CD4-positive, alpha-beta T cell treated with Interleukin-1 beta for 1 hour (primary cell): ENCODE measurements at places on chromosomes 5 and 9.

DNA sequence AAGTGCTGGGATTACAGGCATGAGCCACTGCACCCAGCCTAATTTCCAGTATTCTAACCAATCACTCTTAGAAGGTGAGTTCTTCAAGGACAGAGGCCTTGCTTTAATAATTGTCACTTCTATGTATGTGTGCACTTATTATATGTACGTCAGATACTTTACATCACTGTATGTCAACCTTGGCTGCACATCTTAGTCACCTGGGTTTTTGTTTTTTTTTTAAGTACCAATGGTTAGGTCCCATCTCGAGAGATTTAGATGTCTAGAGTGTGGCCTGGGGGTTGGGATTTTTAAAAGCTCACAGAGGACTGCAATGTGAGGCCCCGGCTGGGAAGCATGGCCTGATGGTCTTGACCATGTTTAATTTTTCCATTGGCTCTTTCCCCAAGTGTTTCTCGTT lies 9.9 kb upstream of the GM2A start:
- no peak for DNase-seq

DNA sequence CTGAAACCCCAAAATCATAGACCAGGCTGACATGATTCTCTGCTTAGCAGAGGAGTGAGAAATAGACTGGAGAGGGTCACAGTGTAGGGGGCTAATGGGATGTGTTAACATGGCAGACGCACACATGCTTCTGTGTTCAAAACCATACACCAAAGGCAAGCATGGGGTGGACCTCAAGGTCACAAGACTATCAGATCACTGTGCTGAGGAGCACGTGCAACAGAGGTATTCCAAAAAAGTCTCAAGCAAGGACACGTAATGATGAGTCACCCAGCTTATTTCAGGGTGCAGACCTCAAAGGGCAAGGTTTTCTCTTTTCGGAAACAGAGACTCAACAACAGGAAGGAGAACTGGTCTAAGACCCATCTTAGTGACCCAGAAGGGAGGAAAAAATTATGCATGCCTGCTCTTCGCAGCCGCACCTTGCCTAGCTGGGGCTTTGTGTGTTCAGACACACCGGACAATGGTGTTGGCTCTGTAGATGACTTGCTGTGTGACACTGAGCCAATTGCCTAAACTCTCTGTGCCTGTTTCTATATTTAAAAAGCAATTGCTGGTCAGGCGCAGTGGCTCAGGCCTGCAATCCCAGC lies 20.3 kb downstream of the WHRN start:
- DNase-seq, result peak; percentile 43

DNA sequence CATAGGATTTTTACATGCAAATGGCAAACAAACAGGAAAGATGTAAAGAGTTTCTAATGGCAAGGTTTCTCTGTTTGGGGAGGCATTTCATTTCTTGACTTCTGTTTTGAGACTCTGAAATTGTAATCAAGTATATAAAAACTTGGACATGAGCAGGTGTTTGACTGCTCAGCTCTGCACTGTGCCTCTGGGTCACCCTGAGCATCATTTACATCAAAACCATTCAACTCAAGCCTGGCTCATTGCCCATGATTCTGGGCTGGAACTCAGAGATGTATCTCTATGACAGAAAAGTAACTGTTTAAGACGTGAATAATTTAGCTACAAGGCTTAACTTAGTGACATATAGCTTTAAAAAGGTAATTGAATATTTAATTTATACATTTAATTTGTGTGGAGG lies 1402.4 kb upstream of the NUDT12 start:
- DNase-seq, result no peak

- no peak for DNase-seq
Observed at GRCh38 chr5:172723508-172723907, 47.5 kb downstream of the DUSP1 start.

- no peak for DNase-seq
Observed at GRCh38 chr9:113628621-113629020, 165.1 kb downstream of the RGS3 start.

- no peak for DNase-seq
Observed at GRCh38 chr9:32991897-32992594, 9.4 kb downstream of the APTX start.

GRCh38 chr9:131395157-131396098 lies 1.5 kb downstream of the PRRC2B start:
- peak; percentile 79 for DNase-seq

DNA sequence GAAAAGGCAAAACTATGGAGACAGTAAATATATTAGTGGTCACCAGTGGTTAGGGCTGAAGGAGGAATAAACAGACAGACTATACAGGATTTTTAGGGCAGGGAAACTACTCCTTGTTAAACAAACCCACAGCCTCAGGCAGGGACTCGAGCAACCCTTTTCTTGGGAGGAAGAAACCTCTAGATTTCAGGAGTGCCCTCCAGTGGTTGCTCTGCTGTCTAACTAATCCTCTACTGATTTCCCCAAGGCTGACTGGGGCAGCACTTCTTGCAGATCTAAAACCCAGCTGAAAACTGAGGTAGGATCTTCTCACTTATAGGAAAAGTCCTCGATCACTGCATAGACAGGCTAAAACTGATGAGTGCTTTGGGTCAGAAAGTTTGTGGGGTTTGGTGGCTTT lies 176.8 kb downstream of the ISOC1 start:
- DNase-seq, result no peak

DNA sequence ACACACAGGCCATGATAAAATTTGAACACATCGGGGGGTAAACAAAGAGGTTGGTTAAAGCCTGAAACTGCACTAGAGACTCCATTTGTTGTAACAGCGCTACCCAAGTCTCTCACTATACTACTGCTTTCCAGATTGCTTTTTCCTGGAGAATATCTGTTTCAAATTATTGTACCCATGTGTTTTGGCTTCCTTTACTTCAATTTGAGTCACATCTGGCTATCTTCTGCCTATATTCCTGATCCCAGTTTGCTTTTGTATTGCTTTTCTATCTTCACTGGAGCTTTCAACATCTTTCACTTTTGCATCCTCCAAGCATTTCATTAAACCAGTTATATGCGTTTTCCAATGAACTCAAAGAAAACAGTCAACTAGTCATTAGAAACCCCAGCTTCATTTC lies 404.7 kb downstream of the MLLT3 start:
- no peak for DNase-seq

DNA sequence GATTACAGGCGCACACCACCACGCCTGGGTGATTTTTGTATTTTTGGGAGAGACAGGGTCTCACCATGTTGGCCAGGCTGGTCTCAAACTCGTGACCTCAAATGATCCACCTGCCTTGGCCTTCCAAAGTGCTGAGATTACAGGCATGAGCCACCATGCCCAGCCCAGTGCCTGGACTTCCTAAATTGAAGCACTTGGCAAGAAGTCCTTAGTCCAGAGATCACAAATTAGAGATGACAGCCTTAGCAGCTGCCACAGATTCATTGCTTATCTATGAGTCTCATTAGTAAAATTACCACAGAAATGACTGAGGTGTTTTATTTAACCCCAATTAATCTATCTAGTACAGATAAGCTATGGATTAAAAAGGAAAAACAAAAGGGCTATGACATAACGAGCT lies 19.2 kb downstream of the EFCAB9 start:
- DNase-seq, result no peak

GRCh38 chr9:120904978-120905301 lies 21.7 kb downstream of the TRAF1 start:
- DNase-seq, result no peak

DNA sequence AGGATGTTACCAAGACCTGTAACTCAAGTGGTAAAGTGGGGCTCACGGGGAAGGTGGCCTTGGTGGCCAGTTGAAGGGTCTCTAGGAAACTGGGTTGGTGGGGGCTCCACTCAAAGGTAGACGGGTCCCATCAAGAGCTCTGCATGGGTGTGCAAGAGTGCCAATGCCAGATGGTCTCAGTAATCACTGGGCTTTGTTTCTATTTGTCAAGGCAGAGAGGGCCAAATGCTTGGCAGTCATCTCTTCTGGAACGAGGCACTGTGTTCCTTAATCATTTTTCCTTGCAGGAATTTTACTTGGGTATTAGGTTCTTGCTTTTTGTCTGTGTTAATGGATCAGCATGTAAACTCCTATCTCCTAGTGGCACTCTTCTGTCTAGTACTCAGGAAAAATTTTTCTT lies 220.8 kb downstream of the DIRAS2 start:
- no peak for DNase-seq

- DNase-seq, result no peak
Observed at GRCh38 chr5:4831325-4831724, 308.8 kb upstream of the ADAMTS16 start.

- no peak for DNase-seq
Observed at GRCh38 chr9:129656795-129657390, 8.6 kb upstream of the PRRX2 start.

- DNase-seq, result no peak
Observed at GRCh38 chr5:28065656-28066055, 1027.3 kb upstream of the CDH9 start.

- DNase-seq, result peak; percentile 66
Observed at GRCh38 chr5:134465816-134466240, 54.1 kb upstream of the CDKN2AIPNL start.

DNA sequence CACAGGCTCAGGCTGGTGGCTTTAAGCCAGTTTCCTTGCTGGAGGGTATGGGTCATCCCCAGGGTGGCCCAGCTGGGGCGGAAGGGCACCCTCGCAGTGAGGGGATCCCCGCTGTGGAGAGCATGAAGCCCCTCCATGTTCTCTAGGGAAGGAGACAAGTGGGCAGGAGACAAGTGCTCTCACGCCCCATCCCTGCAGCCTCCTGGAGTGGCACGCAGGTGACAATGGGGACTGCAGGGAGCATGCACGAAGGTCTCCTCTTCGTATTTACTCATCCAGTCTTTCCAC lies 83.3 kb downstream of the GTF3C4 start:
- DNase-seq, result no peak

GRCh38 chr5:149537374-149537975 lies 13.8 kb downstream of the CSNK1A1 start:
- DNase-seq, result no peak

DNA sequence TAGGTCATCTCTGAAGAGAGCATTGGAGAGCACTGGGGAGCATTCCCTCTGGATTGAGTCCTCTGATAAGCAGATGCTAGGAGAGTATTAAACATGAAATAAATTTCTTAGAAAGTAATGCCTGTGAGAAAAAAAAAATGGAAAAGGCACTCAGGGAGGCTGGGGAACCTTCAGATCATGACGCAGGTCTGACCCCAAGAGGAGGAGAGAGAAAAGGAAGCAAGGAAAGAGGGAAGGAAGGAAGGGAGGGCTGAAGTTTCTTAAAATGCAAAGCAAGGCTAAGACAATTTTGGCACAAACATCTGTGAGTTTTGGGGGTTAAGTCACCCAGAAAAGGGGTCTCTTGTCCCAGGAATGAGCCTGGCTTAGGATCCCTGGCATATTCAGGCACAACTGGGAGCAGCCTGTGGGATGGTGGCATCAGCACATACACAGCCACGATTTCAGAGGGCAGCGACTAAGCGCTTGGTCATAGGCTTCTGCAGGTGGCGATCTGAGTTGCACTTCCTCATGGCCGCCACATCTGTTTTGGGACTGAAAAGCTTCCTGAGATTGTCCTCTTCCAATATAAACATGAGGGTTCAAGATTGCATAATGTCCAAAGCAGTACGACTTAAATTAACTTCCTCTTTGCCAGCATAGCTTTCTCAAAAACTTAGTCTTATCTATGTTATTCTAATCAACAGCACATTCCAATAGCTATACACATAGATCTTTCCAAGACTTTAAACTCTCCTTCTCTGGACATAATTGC lies 692.7 kb downstream of the DNAH5 start:
- DNase-seq, result no peak

- DNase-seq, result peak; percentile 64
Observed at GRCh38 chr5:54944364-54944763, 41.0 kb downstream of the ESM1 start.

GRCh38 chr9:12993466-12993865 lies 218.6 kb downstream of the LURAP1L start:
- no peak for DNase-seq

DNA sequence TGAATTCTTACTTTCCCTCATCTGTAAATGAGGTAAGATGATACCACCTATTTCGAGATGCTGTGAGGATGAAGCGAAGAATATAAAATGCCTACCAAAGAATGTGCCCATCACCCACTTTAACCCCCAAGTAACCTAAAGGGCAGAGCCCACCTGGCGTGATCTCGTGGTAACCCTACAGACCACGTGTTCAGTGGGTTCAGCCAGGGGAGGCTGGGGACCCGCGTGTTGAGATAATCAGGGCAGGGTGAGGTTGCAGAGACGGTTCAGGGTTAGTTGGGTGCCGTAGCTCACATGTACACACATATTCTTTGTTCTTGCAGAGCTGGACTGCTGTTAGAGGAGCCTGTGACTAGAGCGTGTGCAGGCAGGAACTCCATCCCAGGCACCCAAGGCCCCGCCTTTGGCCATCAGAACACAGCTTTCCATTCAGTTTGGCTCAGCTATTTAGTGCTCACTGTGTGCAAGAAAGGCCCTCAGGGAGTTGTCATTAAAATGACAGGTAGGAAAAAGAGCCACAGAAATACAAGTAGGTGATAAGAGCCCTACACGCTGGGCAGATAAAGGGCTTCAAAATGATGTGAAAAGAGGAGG lies 56.5 kb upstream of the HAND1 start:
- DNase-seq, result no peak

DNA sequence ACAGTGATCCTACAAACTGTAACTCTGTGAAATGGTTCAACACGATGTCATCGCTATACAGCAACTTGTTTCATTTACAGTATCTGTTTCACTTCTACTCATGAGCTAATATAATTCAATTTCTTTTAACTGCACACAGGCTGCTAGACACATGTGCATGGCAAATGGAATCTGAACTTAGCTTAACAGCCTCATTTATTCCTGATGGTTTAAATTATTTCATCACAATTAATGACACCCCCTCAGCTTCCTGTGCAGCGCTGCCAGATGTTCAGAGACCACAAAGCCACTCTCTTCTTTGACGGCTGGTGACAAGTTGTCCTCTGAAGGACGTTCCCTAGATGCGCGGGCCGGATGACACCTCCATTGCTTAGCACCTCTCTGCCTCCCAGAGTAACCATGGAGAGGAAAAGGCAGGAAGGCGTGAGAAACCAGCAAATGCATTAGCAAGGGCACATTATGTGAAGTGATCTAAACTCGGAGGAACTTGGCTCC lies 191.1 kb downstream of the BNC2 start:
- DNase-seq, result no peak

GRCh38 chr5:173333925-173334661 lies 5.9 kb upstream of the STC2 start:
- no peak for DNase-seq

DNA sequence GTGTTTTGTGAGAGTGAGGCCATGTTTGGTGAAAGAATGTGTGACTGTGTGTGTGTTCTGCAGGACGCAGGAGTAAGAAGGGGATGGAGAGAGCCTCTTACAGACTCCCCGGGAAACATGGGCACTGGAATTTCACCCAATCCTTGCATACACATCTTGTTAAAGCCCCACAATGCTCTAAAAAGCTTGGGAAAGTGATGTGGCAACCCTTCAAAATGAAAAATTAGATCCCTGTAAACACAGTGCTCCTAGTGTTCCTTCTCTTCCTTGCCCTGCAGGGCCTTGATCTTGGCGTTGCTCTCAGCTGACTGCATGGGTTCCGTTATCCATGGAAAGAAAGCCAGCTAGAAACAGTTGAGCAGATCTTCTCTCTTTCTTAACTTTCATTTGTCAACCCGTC lies 701.7 kb downstream of the SEMA5A start:
- no peak for DNase-seq

GRCh38 chr9:22278426-22278825 lies 168.2 kb upstream of the DMRTA1 start:
- no peak for DNase-seq

GRCh38 chr5:129511291-129511690 lies 51.2 kb downstream of the ADAMTS19 start:
- DNase-seq, result no peak

GRCh38 chr9:132571806-132572600 lies 10.4 kb upstream of the BARHL1 start:
- no peak for DNase-seq
